ENCODE measurements at places on chromosomes 13 and 19. TPM values are rescaled to one million over a fixed set of nuclear protein-coding genes. Genes with fewer than 3 reads are reported as not detected.
A peak's percentile ranks its signal among the peaks of the same experiment; 100 is the strongest.

- no peaks in the 10 kb centered on the region for H3K27me3 ChIP-seq
- H3K36me3 ChIP-seq: no peaks in the 10 kb centered on the region
- H3K27ac ChIP-seq: peak overlapping the region; percentile 83
- peak overlapping the region; percentile 59 for H3K4me3 ChIP-seq
- H3K4me1 ChIP-seq: no peaks in the 10 kb centered on the region
- DNase-seq: peak; percentile 19
Measured at GRCh38 chr19:52898101-52898500, 666 bp upstream of the ZNF320 start.

- H3K27me3 ChIP-seq: no peaks in the 10 kb centered on the region
- no peaks in the 10 kb centered on the region for H3K4me1 ChIP-seq
- DNase-seq: no peak
- H3K36me3 ChIP-seq: no peaks in the 10 kb centered on the region
- no peak overlapping the region for H3K4me3 ChIP-seq
- no peak overlapping the region for H3K27ac ChIP-seq
Measured at GRCh38 chr13:21530656-21531055, 71.6 kb upstream of the ZDHHC20 start.

DNA sequence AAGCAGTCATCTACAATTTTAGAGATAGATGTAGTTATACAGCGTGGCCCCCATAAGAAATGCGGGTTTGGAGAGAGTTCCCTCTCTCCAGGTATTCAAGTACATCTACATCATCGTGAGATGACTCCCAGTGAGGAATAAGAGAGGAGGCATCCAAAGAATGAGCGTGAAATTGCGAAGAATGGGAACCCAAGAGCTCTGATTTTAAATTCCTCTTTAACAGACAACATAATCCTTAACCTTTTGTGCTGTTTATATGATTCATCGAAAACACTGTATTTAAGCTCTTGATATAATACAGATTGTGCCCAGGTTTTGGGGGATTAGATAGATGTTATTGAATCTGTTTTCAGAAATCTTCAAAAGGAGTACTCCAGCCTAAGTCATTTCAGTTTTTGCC is 161.5 kb downstream of the COG6 start:
- H3K36me3 ChIP-seq: no peaks in the 10 kb centered on the region
- peak overlapping the region; percentile 59 for H3K27ac ChIP-seq
- no peak overlapping the region for H3K4me3 ChIP-seq
- H3K27me3 ChIP-seq: no peaks in the 10 kb centered on the region
- no peaks in the 10 kb centered on the region for H3K4me1 ChIP-seq
- no peak for DNase-seq

Gene PROZ
- not detected for total RNA-seq

GRCh38 chr13:43041369-43041921 is 18.1 kb downstream of the DNAJC15 start:
- no peaks in the 10 kb centered on the region for H3K36me3 ChIP-seq
- H3K27me3 ChIP-seq: no peaks in the 10 kb centered on the region
- H3K27ac ChIP-seq: no peak overlapping the region
- DNase-seq: no peak

- DNase-seq: no peak
- no peaks in the 10 kb centered on the region for H3K27me3 ChIP-seq
- no peaks in the 10 kb centered on the region for H3K36me3 ChIP-seq
- H3K4me1 ChIP-seq: no peaks in the 10 kb centered on the region
- no peak overlapping the region for H3K4me3 ChIP-seq
Measured at GRCh38 chr19:29315556-29316190, 102.7 kb upstream of the UQCRFS1 start.
